ENCODE measurements at places on chromosomes 16 and 17.

DNA sequence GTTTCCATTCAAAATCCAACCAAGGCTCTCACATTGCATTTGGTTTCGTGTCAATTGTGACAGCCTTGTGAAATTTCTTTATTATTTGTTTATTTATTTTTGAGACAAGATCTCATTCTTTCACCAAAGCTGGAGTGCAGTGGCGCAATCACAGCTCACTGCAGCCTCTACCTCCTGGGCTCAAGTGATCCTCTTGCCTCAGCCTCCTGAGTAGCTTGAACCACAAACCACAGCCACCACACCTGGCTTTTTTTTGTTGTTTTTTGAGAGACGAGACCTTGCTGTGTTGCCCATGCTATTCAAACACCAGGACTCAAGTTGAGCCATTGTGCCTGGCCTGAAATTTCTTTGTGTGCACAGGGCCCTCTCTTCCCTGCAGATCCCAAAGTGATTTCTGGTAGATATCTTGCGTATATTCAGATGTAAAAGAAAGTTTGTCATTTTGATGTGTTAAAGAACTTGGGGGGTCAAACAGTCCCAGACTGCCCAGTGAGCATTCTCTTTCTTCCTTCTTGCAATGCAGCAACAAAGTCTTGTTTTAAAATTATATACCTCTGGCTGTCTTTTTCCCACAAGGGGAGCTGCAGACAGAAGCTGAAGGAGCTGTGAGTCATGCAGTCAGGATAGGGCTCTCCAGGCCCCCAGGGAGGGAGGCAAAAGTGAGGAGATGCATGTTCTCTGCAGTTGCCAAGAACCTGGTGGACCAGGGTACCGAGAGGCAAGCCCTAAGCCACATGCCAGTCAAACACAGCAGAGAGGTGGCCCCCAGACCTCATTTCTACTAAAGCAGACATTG is 15.5 kb upstream of the USP22 start:
- DNase-seq, result no peak

GRCh38 chr17:65618516-65618915 is 57.1 kb upstream of the AXIN2 start:
- no peak for DNase-seq

GRCh38 chr17:14052886-14053615 is 16.3 kb upstream of the COX10 start:
- DNase-seq, result no peak

- DNase-seq, result no peak
Observed at GRCh38 chr16:81350306-81350615, 35.5 kb downstream of the GAN start.

DNA sequence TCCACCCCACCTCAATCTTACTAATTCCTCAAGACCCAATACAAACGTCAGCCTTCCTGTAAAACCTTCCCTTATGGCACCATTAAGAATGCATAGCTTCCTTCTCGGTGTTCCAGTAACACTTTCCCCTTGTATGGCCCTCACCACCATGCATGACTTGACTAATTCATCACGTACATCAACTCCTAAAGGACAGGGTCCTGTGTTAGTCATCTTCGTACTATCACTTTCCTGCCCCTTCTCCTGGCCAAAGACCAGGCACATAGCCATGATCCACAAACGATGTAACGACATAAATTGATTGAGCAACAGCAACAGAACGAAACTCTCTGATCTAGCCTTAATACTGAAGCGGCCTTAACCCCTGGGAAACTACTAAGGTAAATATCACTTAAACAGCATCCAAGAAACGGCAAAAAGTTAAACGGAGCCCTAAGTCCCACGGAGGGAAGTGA is 612 bp downstream of the PSMD12 start:
- DNase-seq, result no peak

DNA sequence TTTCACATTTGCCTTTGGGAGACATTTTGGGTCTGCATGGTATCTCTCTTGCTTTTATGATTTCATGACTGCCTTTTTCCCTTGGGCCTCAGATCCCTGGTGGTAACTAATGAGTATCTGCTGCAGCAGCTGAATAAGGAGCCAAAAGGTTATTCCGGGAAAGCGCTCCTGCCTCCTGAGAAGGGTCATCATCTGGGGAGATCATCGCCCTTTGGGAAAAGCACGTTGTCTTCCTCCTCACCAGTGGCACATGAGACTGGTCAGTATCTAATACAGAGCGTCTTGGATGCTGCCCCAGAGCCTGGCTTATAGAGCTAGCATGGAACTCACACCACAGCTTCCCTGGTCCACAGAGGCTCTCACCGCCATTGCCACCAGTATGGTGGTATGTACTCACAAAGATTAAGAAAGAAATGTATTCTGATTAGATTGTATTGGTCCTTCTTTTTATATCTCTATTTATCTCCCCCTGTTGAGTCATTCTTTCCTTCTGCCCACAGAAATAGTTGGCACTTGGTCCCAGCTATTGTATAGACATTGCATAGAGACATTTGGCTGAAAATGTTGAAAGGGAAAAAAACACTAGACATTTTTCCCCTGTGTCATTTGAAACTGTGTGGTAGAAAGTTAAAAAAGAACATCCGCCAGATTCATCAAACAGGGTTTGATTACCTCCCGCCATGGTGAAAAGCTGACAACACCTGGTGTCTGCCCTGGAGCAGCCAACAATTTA is 8.4 kb downstream of the TPPP3 start:
- DNase-seq, result no peak

DNA sequence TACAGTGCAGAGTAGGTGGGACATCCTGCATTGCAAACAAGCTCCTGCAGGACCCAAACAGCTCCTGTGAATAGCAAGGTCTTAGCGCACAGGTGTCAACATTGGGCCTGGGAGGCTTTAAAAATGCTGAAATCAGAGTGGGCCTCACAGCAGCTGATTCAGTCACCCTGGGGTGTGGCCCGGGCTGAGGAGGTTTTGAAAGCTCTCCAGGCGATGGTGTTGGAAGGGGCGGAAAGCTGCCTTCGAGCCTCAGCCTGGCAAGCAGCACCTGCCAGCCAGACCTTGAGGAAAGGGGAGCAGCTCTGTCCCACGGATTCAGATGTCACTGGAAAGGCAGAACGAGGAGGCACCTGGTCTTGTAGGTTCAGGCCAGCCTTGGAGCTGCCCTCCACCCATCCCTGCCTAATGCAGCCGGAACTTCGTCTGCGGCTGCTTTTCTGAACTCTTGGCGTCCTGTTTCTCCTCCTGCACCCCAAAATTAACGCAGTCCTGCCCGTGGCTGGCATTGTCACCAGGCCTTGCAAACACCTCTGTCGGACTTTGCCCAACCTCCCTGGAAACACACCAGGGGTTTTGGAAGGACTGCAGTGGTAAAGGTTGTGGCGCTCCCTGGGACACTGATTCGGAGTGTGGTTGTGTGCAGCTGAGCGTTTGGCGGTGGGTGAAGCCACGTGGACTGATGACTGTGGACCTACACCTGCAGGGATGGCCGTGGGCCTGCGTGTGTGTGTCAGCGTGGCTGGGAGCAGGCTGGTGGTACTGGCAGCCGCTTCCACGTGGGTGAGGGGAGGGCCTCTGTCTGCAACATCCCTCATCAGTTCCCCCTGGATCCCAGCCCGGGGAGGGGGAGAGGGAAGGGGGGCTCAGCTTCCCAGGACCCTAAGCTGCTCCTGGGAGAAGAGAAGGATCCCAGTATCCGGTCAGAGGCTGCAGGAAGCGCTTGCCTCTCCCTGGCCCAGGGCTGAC is 3.4 kb downstream of the NECAB2 start:
- DNase-seq, result no peak

GRCh38 chr16:53971616-53972015 is 267.7 kb downstream of the FTO start:
- no peak for DNase-seq

GRCh38 chr17:17685775-17686291 is 4.6 kb downstream of the RAI1 start:
- DNase-seq, result no peak

DNA sequence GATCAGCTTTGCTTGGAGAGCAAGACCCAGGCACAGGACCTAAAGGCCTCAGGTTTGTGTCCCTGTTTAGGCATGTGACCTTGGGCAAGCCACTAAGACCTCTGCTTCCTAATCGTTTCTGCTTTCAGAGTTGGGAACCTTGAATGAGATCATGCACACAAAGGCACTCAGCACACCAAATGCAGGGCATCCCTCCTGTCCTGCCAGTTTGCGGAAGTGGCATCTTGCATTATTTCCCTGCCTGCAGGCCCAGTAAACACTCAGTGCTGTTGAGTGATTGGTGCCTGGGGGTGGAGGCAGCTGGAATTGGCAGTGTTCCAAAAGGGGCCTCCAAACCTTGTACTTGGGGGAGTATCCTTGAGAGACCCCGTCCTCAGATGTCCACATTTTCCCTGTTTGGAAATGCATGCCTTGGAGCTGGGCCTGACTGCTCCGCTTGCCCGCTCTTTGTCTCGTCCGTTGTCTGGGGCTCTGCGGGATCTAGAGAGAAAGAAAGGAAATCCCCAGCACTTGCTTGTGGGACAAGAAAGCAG is 28.7 kb downstream of the MRM1 start:
- DNase-seq, result no peak

DNA sequence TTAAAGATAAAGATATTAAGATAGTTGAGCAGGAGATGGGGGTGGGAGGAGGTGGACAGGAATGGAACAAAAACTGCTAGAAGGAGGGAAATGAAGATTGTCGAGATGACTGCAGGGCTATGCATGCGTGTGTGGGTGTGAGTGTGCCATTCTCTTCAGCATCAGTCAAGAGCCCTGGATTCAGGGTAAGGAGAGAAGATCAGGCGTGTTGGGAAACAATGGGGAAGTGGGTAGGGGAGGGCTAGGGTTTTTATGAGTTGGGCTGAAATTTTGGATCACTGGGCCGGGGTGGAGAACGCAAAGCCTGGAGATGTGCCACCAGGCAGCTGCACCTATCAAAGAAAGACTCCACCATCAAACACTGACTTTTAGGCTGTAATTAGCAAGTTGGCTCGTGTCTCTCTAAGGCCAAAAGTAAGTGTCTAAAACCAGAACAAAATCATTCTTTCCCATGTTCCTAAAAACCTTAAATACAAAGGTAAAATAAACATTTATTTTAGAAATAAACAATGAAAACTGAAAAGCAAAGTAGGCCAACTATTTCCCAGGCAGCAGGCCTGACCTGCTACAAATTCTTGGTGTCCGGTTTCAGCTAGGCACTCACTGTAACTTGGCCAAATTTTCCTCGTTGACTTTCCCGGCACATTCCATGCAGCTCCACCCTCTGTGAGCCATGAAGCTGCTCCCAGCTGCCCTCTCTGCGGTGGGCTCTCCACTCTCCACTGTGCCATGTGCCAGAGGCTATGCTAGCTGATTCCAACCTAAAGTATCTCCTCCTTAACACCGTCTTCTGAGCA is 4.2 kb downstream of the CDRT4 start:
- no peak for DNase-seq

- DNase-seq, result no peak
Observed at GRCh38 chr17:28573521-28573920, 2.2 kb upstream of the PIGS start.

DNA sequence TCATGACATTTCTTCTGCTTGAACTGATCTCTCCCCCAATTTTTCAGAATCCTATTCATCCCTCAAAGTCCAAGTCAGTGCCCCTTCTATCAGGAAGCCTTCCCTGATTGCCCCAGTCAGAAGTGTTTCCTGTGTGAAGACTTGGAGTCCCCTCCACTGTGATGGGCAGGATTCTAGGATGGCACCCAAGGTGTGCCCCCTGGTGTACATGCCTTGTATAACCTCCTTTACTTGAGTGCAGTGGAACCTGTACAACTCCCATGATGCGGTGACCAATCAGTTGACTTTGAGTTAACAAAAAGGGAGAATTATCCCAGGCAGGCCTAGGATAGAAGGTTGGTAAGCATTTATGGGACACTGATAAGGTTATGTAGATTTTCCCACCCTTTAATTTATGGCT is 23.4 kb downstream of the MYH13 start:
- no peak for DNase-seq

GRCh38 chr16:89670496-89671431 is 13.1 kb downstream of the SPATA33 start:
- no peak for DNase-seq

- DNase-seq, result no peak
Observed at GRCh38 chr16:57013902-57014301, 24.5 kb downstream of the NLRC5 start.

DNA sequence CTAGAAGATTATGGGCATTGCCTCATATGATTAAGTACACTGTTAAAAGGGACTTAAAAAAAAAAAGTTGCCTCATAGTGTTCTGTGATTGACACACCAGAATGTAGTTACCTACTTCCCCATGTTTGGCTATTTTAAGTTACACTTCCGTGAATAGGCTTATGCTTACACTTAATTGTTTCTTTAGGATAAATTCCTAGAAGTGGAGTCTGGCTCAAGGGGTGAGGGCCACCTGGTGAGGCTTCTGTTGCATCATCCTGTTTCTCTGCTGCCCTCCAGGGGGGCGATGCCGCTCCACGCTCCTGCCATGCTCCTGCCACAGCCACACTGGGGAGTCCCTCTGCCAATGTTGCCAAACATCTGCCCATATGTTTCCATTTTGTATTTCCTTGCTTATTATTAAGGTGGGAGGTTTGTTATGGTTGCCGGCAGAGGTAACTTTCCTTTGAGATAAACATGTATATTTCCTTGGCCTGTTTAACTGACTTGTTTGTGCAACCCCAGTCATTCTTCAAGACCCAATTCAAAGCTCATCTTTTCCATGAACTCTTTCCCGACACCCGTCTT is 73.1 kb downstream of the KSR1 start:
- no peak for DNase-seq

DNA sequence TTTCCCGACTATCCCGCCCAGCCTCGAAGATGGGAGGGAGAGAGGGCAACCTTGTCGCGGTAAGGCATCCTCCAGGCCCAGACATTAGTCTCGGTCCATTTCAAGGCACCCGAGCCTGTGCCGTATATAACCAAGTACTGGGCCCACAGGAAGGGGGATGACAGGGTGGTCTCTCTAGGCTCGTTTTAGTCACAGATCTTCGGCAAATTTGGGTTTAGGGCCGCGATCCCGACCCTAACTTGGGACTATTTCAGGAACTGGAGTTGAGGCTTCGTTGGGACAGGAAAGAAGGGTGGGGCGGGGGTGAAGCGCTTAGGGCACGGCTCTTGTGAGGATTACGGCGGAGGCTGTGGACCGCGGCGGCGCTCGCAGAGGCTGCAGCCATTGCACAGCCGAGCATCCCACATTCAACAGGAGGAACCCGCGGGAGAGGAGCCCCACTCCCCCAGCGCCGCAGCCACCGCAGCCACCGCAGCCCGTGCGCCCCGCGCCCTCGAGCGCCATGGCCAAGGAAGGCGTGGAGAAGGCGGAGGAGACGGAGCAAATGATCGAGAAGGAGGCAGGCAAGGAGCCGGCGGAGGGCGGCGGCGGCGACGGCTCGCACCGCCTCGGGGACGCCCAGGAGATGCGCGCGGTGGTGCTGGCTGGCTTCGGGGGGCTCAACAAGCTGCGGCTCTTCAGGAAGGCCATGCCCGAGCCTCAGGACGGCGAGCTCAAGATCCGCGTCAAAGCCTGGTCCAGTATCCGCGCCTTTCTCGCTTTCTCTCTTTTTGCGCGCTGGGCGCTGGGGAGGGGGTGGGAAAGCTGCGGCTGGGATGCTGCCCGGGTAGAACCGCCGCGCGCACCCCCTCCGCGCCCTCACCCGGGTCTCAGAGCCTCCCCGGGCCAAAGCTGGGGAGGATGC is at the start of gene VAT1L:
TSS of gene VAT1L (plus strand) at position 384 of the 904 bp plus-strand sequence. CDS start at position 503, 119 bp downstream.
- DNase-seq, result no peak
